ENCODE measurements at places on chromosomes 12 and 14.

GRCh38 chr14:94485944-94486841 is 10.2 kb upstream of the SERPINA9 start:
- peak; percentile 28 for DNase-seq
- H3K27me3 ChIP-seq = no peaks in the 10 kb centered on the region
- H3K4me3 ChIP-seq = no peak overlapping the region
- no peaks in the 10 kb centered on the region for H3K36me3 ChIP-seq
- no peaks in the 10 kb centered on the region for H3K4me1 ChIP-seq

DNA sequence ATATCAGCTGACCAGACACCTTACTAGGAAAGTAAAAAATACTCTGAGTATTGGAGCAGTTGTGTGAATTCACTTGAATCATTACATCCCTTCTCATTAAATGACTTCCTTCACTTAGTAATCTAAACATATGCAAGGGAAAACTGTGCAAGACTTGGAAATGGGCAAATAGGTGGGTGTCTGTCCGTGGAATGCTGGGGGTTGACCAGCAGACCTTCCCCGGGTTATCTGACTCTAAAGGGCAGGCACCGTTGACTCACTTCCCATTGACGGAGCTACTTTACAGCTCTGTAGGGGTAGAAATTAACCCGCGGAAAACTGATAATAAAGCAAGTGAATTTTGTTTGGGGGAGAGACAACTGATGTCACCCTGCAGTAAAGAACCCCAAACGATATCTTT is 199.3 kb downstream of the TTC7B start:
- no peak for DNase-seq
- no peaks in the 10 kb centered on the region for H3K36me3 ChIP-seq
- no peaks in the 10 kb centered on the region for H3K27me3 ChIP-seq

DNA sequence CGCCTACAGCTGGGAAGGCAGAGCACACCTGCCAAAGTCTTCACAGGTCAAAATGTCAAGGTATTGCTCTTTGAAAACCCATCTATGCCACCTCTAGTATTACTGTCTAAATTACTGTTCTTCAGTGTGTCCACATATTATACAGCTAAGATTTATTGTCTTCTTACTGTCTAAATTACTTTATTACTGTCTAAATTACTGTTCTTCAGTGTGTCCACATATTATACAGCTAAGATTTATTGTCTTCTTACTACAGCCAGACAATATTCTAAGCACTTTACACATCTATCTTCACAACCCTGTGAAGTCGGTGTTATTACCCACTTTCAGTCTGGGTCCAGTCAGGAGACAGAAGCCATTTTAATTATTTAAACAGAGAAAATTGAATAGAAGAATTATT is 173.9 kb downstream of the MYRFL start:
- peak overlapping the region; percentile 35 for H3K27ac ChIP-seq
- no peak for DNase-seq
- H3K36me3 ChIP-seq = no peaks in the 10 kb centered on the region
- no peaks in the 10 kb centered on the region for H3K4me1 ChIP-seq
- no peaks in the 10 kb centered on the region for H3K27me3 ChIP-seq

DNA sequence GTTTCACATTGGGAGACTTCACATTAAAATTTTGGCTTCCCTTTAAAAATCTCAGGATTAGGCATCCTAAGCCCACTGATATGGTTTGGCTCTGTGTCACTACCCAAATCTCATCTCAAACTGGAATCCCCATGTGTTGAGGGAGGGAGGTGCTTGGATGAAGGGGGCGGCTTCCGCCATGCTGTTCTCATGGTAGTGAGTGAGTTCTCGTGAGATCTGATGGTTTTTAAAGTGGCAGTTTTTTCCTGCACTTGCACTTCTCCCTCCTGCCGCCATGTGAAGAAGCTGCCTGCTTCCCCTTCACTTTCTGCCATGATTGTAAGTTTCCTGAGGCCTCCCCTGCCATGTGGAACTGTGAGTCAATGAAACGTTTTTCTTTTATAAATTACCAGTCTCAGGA is 65.7 kb upstream of the PLXNC1 start:
- H3K27ac ChIP-seq = no peak overlapping the region
- H3K4me3 ChIP-seq = no peak overlapping the region
- DNase-seq = no peak
- no peaks in the 10 kb centered on the region for H3K27me3 ChIP-seq
- no peaks in the 10 kb centered on the region for H3K36me3 ChIP-seq

GRCh38 chr12:45670346-45671065 is 59.0 kb upstream of the ARID2 start:
- no peaks in the 10 kb centered on the region for H3K36me3 ChIP-seq
- no peak overlapping the region for H3K4me3 ChIP-seq
- H3K4me1 ChIP-seq = no peaks in the 10 kb centered on the region
- H3K27ac ChIP-seq = no peak overlapping the region
- no peak for DNase-seq

- no peaks in the 10 kb centered on the region for H3K27me3 ChIP-seq
- no peak for DNase-seq
- H3K27ac ChIP-seq = no peak overlapping the region
- H3K4me3 ChIP-seq = no peak overlapping the region
- H3K4me1 ChIP-seq = no peaks in the 10 kb centered on the region
- H3K36me3 ChIP-seq = no peaks in the 10 kb centered on the region
Observed at GRCh38 chr14:61489932-61490331, 168.6 kb downstream of the PRKCH start.

GRCh38 chr12:55915482-55915859 is 12.2 kb downstream of the PYM1 start:
- DNase-seq = no peak
- no peaks in the 10 kb centered on the region for H3K4me1 ChIP-seq
- H3K4me3 ChIP-seq = no peak overlapping the region

GRCh38 chr12:94534774-94535509 is 75.3 kb upstream of the CEP83 start:
- no peaks in the 10 kb centered on the region for H3K27me3 ChIP-seq
- no peaks in the 10 kb centered on the region for H3K36me3 ChIP-seq
- H3K4me1 ChIP-seq = no peaks in the 10 kb centered on the region
- no peak overlapping the region for H3K27ac ChIP-seq
- no peak for DNase-seq

DNA sequence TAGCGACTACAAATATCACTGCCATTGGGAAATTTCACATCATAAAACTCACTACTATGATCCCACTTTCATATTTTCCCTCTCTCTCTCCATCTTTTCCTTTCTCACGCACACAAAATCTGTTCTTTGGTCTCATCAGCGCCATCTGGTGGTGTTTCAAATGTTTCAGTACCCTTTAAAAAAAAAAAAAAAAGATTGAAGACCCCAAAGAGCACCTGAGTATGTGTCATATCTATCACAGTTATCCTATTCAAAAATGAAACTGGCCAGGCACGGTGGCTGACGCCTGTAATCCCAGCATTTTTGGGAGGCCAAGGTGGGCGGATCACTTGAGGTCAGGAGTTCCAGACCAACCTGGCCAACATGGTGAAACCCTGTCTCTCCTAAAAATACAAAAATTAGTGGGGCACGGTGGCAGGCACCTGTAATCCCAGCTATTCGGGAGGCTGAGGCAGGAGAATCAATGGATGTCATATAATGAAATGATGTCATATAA is 72.4 kb downstream of the TTC9 start:
- H3K27me3 ChIP-seq = no peaks in the 10 kb centered on the region
- H3K4me1 ChIP-seq = no peaks in the 10 kb centered on the region
- H3K4me3 ChIP-seq = no peak overlapping the region
- DNase-seq = peak; percentile 54
- H3K36me3 ChIP-seq = no peaks in the 10 kb centered on the region

DNA sequence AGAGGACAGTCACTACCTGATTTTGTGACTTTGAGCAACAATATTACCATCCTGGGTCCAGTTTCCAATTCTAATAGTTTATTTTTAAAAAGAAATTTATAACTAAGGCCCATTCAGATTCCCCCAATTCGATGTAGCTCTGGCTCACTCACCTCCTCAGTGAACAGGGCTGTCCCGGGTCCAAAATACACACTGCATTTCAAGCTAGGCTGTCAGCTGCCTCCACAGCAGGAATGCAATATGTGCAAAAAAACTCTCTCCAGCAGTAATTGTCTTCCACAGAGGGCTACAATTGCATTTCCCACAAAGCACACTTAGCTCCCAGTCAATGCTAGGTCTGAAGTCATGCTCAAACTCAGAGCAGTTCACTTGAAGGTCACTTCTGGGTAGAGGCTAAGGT is 39.3 kb upstream of the ZNF641 start:
- H3K27ac ChIP-seq = no peak overlapping the region
- no peaks in the 10 kb centered on the region for H3K36me3 ChIP-seq
- DNase-seq = no peak
- no peak overlapping the region for H3K4me3 ChIP-seq
- H3K27me3 ChIP-seq = no peaks in the 10 kb centered on the region

GRCh38 chr14:90087433-90087832 is 25.6 kb downstream of the KCNK13 start:
- no peak for DNase-seq
- H3K27me3 ChIP-seq = no peaks in the 10 kb centered on the region
- no peaks in the 10 kb centered on the region for H3K36me3 ChIP-seq
- H3K27ac ChIP-seq = no peak overlapping the region
- no peak overlapping the region for H3K4me3 ChIP-seq
- H3K4me1 ChIP-seq = no peaks in the 10 kb centered on the region

GRCh38 chr12:123164222-123164621 is 13.3 kb upstream of the PITPNM2 start:
- H3K4me1 ChIP-seq = no peaks in the 10 kb centered on the region
- H3K27ac ChIP-seq = no peak overlapping the region
- DNase-seq = no peak
- H3K27me3 ChIP-seq = no peaks in the 10 kb centered on the region
- no peak overlapping the region for H3K4me3 ChIP-seq
- no peaks in the 10 kb centered on the region for H3K36me3 ChIP-seq

DNA sequence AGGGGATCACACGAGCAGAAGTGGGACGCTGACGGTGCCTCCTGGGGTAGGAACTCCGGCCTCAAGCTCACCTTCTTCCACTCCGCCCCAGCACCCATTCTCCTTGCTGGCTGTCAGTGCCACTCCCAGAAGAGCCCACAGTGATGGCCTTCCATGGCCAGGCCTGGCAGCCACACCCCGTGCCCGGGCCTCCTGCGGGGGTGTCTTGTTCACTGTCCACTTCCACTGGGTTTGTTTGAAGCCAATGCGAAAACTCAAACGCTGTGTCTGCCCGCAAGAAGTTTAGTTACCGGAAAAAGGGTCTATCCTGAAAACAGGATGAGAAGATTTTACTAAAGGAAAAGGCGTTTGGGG is 38.1 kb downstream of the CCDC88C start:
- no peak overlapping the region for H3K4me3 ChIP-seq
- no peak overlapping the region for H3K27ac ChIP-seq
- no peaks in the 10 kb centered on the region for H3K36me3 ChIP-seq
- no peak for DNase-seq

GRCh38 chr12:22702690-22703089 is 77.7 kb downstream of the ETNK1 start:
- no peaks in the 10 kb centered on the region for H3K27me3 ChIP-seq
- no peak for DNase-seq
- H3K36me3 ChIP-seq = no peaks in the 10 kb centered on the region
- H3K4me1 ChIP-seq = no peaks in the 10 kb centered on the region
- no peak overlapping the region for H3K27ac ChIP-seq

DNA sequence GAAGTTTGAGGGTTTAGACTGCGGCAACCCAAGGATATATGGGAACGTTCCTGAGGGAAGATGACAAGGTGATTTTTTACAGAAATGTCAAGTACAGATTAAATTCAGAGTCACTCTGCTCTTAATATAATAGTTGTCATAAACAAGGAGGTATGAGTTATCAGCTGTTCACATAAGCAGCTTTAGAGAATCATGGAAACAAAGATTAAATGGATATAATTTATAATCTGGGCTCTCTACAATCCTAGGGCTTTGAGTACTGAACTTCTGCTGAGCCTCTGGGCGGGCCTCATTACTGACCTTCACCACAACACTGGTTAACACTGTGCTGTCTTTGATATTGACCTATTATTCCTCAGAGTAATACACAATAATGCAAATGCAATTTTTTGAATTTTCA is 577.8 kb downstream of the RPS29 start:
- H3K27me3 ChIP-seq = no peaks in the 10 kb centered on the region
- no peak overlapping the region for H3K27ac ChIP-seq
- no peaks in the 10 kb centered on the region for H3K36me3 ChIP-seq
- no peak overlapping the region for H3K4me3 ChIP-seq

DNA sequence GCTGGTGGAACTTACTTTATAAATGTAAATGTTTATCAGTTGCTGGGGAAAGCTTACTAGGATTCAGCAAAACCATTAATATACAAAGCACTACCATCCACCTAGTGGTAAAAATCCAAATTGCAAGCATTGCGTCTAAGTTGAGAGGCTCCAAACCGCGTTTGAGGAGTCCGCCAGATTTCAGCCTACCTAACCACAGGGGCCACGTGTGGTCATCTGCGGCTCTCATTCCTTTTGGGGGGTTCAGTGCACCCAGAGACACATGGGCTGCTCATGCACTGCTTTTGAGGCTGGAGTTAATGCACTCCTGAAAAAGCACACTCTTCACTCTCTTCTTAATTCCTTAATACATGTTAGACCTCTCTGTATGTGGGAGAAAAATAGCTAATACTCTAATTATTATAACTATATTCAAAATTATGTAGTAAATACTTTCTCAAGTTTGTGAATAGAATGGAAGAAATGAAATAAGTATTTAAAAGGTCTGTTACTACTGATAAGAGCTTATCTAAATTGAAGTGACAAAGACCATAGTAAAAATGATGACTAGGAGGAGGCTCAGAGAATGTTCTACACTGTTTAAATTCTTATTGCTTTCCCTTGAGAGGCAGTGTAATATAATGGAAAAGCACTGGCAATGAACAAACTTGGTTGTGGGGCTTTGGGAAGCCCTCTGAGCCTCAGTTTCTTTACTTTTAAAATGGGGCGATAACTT is 41.4 kb upstream of the MANSC4 start:
- H3K36me3 ChIP-seq = no peaks in the 10 kb centered on the region
- DNase-seq = peak; percentile 68
- H3K4me1 ChIP-seq = no peaks in the 10 kb centered on the region
- H3K4me3 ChIP-seq = no peak overlapping the region

GRCh38 chr12:2329661-2330210 is 276.9 kb downstream of the CACNA1C start:
- H3K4me3 ChIP-seq = no peak overlapping the region
- DNase-seq = no peak
- H3K27me3 ChIP-seq = no peaks in the 10 kb centered on the region
- H3K4me1 ChIP-seq = no peaks in the 10 kb centered on the region

DNA sequence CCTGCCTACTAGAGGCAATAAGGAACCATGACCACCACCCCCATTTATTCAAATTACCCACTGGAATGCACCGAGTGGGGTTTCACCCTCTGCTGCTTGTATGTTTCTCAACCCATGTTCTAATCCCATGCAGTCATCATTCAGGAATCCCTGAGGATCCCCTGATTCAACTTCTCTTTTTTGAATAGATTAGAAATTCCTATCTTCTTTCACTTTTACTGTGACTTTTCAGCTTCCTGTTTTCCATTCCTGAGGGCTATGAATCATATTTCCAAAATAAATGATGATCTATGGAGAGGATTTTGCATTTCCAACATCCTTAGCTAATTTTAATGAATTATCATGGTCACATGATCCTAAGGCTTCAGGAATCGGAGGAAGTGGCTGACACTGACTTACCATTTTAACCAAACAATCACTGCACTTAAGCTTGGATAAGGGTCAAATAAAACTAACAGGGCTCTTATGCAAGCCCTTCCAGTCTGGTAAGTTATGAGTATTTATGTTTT is 19.4 kb upstream of the P2RX4 start:
- no peak for DNase-seq
- H3K36me3 ChIP-seq = no peaks in the 10 kb centered on the region
- H3K27me3 ChIP-seq = no peaks in the 10 kb centered on the region
- no peaks in the 10 kb centered on the region for H3K4me1 ChIP-seq
- H3K27ac ChIP-seq = no peak overlapping the region
- H3K4me3 ChIP-seq = no peak overlapping the region

- H3K4me1 ChIP-seq = no peaks in the 10 kb centered on the region
- DNase-seq = no peak
- no peak overlapping the region for H3K27ac ChIP-seq
- H3K27me3 ChIP-seq = no peaks in the 10 kb centered on the region
- H3K36me3 ChIP-seq = no peaks in the 10 kb centered on the region
Observed at GRCh38 chr12:7351177-7351576, 47.3 kb downstream of the ACSM4 start.

All from colonic mucosa (tissue), 4 donors.